ENCODE measurements at places on chromosomes 3 and 15. TPM values are rescaled to one million over a fixed set of nuclear protein-coding genes. Genes with fewer than 3 reads are reported as not detected.

DNA sequence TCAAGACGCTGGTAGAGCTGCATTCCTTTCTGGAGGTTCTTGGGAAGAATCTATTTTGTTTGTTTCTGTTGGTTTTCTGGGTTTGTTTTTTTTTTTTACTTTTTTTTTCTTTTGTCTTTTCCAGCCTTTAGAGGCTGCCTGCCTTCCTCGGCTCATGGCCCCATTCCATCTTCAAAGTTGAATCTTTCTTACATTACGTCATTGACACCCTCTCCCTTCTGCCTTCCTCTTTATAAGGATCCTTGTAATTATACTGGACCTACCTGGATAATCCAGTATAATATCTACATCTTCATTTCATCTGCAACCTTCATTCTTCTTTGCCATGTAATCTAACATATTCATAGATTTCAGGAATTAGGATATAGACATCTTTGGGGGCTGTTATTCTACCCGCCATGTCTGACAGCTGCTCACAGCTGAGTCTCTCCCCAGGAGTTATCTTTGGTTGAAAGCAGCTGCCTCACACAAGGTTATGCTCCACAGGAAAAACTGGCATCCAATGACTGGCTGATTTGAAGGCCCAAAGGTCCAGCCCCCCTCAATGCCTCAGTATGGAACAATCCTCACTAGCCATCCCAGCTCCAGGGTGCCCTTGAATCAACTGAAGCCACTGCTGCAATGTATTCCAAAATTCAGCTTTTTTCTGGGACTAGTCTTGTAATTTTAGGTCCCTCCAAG, 38.4 kb upstream of the THBS1 start:
- no peak for ATAC-seq

DNA sequence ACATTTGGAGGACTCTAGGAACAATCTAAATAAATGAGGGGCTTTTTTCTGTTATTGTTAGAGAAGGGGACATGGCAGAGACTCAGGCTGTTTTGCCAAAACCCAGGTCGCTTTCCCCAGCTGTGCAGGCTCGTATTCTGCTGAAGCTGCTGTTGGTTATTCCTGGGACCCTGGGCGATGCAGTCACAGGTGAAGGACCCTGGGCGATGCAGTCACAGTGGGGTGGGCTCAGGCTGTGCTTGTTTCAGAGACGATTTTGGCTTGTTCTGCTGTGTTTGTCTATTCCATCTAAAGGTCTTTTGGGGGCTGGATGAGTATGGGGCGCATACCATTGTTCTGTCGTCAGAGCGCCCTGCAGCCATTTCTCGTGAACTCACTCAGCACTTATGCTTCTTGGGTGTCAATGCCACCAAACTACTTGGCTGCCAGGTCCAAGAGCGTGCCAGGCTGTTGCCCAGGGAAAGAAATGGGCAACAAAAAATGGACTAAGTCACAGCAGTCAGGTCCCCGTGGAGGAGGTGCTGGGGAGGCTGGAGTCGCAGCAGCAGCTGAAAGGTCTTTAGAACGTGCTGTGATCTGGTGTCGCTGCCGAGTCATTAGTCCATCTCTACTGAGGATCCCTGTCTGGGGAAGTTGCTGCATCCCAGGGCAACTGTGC, 151.4 kb downstream of the CHDH start:
- ATAC-seq, result no peak

KCNMB2 gene
- 1.3 TPM for total RNA-seq

DNA sequence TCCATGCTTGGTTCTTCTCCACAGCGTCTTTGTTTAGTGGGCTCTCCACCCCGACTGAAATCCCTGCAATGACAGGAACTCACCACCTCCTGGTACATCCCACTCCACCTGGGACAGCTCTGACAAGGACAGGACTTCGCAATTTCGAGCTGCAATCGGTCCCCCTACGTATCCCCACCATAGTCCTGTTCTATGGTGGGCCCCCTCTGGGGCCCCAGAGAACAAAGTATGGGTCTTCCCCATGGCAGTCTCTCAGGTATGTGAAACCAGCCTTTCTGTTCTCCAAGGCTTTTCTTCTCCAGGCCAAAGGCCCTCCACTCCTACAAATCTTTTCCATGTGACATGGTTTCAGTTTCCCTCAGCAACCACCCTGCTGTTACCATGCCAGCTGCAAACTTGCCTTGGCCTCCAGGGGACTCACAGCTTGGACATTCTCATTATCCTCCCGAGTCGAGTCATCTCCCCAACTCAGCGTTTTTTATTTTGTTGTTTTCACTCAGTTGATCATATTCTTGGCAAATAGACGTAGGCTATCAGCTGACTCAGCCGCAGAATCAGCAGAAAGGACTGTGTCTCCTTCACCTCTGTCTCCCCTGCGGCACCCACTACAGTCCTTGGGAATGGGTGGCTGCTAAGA, 233.3 kb downstream of the OPA1 start:
- peak; percentile 31 for ATAC-seq

ROPN1 gene
- not detected for total RNA-seq

All from gastroesophageal sphincter (tissue), 4 donors.